Stimulated activated CD8-positive, alpha-beta memory T cell treated with anti-CD3 and anti-CD28 coated beads, Interleukin-15, amount 100 ng/mL, for 24 hours (primary cell): ENCODE measurements at places on chromosomes 6 and 20.

GRCh38 chr6:110587328-110587727, 110.9 kb upstream of the SLC22A16 start:
- no peak for DNase-seq

- no peak for DNase-seq
Observed at GRCh38 chr6:148928811-148929210, 182.0 kb downstream of the UST start.

DNA sequence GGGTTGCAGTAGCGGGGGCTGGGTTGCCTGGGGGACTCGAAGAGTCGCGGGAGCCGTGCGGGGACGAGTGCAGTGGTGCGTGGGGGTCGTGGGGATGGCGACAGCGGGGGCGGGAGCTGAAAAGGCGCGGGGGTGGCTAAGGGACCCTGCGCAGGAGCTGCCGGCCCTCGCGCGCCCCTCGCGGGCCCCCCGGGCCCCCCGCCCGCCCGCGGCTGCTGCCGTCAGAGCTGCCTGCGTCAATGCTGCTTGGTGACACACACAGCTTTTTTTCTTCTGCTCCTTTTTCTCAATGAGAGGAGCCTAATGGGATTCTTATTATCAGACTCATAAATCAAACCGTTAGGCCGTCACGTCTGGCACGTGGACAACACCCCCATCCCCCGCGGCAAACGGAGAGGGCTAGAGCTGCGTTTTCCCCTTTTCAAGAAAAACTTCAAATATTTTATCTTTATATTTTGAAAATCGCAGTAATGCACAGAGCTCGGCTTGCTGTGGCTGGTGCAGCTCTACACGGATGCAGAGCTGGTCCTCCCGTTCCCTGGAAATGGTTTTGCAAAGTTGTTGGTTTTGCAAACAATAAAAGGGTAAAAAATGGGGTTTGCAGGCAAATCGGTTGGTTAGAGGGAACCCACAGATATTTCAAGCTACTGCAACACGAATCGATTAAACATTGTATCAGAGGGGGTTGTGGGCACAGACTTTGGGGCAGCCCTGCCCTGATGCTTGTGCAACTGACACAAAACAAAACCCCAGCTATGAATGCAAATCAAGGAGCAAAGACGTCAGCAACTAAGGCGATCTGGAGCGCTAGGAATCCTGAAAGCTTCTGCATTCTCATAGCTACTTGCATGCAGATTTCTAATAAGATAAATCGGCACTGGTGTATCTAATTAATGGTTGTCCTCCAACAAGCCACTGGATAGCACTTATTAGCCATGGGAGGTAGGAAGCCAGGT, 161.4 kb downstream of the TBXT start:
- no peak for DNase-seq

GRCh38 chr6:120363429-120363828, 970.9 kb downstream of the TBC1D32 start:
- no peak for DNase-seq

GRCh38 chr6:30769088-30769852, 24.9 kb upstream of the IER3 start:
- peak; percentile 40 for DNase-seq

DNA sequence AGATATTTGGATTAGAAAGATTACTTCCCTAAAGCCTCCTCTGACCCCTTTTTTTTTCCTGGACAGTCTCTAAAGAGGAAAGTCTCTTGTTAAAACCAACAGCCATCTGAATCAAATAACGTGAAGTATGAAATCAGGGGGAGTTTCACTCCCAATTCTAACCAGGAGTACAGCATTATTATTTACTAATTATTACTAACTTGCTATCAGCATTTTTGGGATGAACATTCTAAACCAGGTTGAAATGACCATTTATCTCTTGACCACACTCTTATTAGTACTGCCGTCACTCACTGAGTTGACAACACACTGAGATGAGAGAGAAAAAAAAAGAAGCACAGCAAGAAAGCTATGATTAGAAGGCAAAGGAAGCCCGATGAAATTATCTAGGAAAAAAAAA, 114.4 kb upstream of the BCLAF1 start:
- no peak for DNase-seq

DNA sequence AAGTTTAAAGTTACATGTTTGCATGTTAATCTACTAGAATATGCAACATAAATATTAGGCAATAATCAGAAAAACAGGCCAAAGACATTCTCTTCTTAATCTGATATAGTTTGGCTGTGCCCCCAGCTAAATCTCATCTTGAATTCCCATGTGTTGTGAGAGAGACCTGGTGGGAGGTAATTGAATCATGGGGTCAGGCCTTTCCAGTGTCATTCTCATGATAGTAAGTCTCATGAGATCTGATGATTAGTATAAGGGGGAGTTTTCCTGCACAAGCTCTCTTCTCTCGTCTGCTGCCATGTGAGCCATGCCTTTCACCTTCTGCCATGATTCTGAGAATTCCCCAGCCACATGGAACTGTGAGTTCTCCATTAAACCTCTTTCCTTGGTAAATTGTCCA, 1241.7 kb upstream of the ADGRB3 start:
- DNase-seq: no peak

- DNase-seq: no peak
Observed at GRCh38 chr6:53309059-53309900, 39.5 kb downstream of the ELOVL5 start.

GRCh38 chr6:89144354-89144906, 1.4 kb upstream of the PM20D2 start:
- no peak for DNase-seq

DNA sequence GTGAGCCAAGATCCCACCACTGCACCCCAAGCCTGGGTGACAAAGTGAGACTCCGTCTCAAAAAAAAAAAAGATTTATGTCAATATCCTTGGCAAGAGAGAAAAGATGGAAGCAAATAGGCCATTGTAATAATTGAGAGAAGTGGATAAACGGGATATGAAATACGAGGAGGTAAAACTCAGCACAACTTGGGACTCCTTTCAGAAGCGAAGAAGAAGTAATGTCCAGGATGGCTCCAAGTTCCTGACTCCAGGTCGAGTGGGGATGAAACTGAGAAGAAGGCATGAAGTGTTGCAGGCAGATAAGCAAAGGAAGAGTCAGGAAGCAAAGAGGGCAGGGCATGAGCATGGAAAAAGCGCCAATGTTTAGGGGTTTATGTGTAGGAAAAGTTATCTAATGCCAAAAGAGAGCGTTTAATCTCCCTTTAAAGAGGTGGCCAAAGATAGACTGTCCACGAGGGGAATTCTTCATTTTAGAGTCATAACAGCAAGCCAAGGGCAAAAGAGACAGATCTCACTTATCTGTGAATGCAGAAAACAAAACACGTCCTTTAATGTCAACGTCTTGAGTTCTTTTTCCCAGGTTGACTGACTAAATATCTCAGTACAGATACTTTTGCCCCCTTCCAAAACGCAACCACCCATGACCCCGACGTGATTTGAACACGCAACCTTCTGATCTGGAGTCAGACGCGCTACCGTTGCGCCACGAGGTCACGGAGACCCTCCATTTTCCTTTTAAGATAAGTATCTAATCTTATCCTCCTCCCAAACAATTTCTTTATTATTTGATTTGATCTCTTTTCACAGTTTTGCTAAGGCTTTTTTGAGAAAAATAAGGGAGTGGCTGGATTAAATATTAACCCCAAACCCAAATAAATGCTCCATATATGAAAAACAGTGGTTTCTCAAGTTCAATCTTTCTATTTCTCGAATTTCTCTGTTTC, 46.3 kb upstream of the BTN3A2 start:
- DNase-seq: no peak

DNA sequence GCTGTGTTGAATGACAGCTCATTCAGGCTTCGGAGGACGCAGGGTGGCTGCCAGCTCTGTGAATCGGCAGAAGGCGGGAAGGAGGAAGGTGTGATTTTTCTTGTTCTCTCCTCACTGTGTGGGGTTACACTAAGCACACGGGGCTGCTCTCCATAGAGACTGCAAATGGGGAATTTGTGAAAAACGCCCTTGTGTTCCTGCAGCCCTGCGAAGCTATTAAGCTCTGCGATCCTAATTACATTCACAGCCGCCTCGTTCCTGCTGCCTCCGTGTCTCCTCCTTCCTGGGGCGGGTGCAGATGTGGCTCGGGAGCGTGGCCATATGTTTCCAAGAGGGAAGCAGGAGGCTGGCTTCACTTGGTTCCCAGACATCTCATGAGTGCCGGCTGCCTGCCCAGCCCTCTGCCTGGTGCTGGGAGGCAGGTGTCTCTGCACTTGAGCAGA, 124.0 kb downstream of the TOX2 start:
- DNase-seq: no peak

DNA sequence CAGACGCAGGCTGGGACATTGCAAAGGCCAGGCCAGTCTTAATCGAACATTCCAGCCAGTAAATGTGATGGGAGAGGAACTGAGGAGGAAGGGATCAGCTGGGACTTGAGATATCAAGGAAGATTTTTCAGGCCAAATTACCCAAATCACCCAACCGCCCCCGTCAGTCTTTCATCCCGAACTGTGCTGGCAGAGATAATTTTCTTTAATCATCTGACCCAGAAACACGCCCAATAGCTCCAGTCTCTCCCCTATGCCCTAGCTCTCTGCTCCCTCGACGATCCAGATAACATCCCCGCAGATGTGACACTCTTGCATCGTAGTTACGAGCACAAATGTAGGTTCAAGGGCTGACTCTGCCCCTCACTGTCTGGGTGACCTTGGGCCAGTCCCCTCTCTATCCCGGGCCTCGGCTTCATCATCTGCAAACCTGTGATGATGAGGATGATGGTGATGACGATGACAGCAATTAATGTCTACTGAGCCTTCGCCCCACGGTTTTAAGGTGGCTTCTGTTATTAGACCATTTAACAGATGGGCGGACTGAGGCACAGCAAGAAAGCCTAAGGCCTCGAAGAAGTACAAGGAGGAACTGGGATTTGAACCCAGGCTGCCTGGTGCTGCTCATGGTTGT, 118.6 kb downstream of the PREX1 start:
- DNase-seq: no peak

DNA sequence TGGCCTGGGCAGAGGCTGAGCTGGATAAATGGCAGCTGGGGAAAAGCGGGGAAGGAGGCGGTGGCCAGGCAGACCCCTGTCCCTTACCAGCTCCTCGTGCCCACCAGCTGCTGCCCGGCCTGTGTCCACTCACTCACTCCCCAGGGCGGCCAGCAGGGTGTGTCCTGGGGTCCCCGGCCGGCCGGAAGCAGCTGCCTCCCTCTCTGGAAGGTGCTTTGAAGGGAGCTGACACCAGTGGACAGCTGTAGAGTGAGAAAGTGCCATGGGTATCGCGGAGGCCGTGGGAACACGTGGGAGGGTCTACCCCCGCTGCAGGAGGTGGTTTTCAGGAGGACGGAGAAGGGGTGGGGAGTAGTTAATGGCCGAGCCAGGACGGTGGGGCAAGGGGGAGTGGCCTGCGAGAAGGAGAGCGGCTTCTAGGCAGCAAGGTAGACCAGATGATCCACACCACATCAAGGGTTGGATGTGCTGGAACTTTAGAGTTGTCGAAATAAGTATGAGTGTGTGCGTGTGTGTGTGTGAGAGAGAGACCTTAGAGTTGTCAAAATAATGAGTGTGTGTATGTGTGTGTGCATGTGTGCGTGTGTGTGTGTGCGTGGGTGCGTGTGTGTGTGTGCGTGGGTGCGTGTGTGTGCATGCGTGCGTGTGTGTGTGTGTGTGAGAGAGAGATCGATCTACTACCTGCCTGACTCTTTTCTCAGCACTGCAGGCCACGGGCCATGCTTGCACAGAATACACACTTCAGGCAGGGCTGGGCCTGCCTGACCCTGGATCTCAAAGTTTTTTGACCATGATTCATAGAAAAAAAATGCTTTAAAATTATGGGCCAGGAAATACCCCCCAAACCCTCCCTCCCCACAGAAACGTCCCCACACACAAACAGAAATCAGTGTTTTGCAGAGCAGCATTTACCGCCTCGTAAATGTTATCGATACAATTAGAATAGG, 43.9 kb downstream of the CDH4 start:
- DNase-seq: no peak

DNA sequence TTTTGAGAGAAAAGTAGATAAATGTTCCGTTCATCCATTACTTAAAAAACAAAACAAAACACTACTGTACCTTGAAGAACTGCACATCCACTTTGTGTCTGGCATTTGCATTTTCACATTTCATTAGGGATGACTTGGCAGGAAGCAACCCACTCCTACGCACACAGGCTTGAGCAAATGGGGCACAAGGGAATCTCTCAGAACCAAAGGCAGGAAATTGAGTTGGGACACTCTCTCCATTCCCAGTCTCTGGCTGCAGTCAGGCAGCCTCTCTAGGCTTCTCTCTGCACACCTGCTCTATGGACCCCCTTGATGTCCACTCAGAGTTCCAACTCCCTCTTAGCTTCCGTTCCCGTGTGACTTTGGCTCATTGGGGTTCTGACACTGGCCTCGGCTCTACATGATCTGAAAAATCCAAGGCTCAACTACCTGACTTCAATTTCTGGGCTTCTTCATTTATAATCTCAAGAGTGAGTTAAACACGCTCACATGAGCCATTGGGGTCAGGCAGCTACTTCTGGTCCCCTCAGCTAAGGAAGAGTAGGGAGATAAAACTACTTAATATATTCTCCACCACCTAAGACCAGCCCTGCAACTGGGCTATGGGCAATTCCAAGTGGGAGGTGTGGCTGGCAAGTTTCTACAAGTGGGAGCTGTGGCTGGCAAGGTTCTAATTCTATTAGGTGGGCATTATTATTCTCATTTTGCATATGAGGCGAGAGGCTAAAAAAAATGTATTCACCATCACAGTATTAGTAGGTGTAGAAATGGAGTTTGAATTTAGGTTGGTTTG, 251.9 kb downstream of the SOD2 start:
- no peak for DNase-seq

DNA sequence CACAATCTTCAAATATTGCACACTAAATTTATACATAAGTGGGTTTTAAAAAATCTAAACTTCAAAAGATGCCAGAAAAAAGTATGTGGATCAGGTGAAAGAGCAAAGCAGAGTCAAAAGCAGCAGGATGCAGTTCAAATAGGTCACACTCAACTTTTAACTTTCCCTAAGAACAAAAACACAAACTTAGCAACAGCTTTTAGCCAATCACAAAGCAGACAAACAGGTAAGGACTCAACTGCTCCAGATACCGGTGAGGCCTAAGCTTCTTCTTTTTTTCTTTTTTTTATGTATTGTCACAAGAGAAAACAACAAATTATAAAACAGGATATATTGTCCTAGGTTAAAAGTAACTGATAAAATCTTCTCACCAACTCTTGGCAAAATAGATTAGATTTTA, 74.7 kb downstream of the SESN1 start:
- no peak for DNase-seq

DNA sequence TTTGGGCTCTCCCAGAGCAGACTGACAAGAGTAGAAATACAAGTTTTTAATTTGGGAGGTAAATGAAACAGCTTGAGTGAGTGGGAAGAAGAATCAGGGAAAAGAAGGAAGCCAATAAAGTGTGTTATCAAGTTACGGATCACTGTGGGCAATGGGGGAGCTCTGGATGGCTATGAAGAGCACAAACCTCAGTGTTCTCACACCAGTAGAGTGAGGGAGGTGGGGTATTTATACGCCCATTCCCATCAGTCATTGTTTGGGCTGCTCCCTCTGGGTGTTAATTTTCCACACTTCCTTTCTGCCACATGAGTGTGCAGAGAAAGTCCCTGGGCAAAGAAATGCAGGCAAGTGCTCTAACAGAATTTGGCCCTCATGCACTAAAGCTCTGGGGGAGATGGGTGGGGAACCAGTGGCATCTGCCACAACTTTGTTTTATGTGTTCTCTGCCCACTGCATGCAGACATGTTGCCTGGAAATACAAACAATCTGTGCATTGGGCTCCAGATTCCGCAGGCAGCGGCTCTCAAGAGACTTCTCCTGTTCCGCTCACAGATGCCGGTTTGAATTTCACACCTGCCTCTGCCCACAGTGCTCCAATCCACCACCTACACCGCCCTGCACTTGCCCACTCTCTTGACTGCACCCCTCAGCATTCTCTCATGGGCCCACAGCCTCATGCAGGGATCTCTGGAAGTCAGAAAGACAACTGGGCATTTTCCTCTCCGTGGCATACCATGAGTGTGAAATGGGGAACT, 211.1 kb upstream of the RNF24 start:
- DNase-seq: no peak
